Stimulated activated CD8-positive, alpha-beta memory T cell treated with anti-CD3 and anti-CD28 coated beads, Interleukin-4, amount 100 ng/mL, for 1 hour (primary cell): ENCODE measurements at places on chromosomes 5 and 9.

DNA sequence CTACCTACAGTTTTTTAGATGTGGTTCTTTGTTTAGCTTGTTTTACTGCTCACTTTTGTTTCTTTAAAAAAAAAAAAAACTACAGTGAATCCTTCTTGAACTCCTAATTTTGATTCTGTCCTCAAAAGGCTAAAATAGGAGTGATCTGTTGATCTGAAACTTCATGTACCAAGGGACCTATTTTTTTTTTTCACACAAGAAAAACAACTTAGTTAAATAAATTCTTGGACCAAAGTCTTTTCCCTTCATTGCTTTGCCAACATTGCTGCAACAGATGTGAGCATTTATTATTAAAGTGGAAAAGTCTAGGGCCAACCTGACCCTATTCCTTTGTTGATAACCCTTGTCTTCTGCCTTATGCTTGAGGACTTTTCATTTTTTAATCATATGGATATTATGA lies 236.8 kb downstream of the ARHGEF28 start:
- no peak for DNase-seq

DNA sequence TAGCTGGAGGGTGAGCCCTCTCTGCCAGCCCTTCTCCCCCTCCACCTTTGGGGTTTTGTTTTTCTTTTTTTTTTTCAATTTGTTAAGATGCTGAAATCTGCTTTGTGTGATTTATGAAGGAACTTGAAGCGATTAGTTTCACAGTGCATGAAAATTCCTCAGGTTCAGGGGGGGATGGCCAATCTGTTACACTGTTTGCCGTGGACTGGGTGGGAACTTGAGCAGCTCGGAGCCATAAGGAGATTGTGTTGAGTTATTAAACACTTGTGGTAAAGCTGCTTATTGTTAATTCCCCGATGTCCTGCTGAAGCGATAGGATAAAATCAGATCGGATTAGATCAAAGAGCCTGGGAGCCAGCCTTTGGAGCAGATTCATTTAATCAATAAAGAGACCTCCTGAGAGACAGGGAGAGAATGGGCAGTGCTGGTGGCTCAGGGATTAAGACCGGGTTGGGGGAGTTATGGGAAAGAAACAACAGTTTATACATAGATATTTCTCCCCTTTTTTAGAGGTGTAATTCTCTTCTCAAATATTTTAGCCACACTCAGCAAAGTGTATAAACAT lies 105.8 kb upstream of the SPATA31D4 start:
- DNase-seq, result no peak

DNA sequence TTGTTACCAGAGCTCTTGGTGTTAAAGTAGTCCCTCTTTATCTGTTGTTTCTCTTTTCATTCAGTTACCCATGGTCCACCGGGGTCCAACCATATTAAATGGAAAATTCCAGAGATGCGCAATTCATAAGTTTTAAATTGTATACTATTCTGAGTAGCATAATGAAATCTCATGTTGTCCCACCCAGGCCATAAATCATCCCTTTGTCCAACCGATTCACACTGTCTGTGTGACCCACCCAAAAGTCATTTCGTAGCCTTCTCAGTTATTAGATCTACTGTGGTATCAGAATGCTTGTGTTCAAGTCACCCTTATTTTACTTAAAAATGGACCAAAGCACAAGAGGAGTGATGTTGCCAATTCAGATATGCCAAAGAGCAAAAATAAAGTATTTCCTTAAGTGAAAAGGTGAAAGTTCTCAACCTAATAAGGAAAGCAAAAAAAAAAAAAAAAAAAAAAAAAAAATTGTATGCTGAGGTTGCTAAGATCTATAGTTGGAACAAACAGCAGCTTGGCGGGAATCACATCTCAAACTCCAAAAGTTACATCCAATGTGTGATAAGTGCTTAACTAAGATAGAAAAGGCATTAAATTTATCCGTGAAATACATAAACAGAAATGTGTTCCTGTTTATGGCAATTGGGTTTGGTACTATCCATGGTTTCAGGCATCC lies 106.8 kb upstream of the GPBP1 start:
- no peak for DNase-seq

DNA sequence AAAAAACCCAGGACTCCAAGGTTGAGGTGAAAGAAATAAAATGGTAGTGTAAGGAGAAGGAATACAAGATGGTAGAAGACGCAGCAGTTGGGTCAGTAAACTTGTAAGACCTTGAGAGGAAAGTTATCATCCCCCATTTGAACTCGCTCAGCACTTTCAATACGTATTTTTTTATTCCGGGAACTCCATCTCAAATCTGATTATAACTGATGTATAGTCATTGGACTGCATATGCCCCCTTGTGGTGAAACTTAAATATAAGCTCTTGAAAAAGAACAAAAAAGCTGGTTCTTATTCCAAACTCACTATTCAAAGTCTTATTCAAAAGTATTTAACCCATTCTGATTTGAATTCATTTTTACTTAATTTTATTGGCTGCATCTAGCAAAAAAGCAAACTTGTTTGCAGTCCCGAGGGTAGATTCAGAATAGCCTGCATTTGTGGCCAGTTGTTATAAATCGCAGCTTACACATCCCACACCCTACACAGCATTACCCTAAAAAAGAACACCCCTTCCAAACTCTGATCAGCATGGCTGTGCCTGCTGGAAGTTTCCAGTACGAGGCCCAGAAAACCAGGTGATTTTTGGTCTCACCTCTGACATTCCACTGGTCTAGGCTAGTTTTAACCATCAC lies 118.0 kb downstream of the ESM1 start:
- DNase-seq, result no peak

GRCh38 chr5:135567661-135568060 lies 11.1 kb downstream of the CXCL14 start:
- DNase-seq, result no peak

GRCh38 chr5:91366551-91366950 lies 16.6 kb downstream of the ARRDC3 start:
- DNase-seq, result no peak

DNA sequence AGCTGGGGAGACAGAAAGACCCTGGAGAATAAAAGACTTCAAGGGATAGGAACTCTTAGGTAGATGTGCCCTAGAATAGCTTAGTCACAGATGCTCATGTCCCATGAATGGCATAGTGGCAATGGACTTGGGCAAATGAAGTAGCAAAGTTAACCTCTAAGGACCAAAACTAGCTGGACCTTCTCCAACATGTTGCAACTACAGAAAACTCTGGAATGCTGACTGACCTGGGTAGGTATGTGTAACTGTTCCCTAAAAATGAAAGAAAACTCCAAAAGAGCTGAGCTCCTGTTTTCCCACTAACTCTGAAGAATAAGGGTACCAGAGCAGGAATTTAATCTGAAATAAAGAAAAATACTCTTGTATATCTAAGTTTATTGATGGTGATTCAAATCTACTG lies 12.5 kb upstream of the LPAR1 start:
- no peak for DNase-seq

DNA sequence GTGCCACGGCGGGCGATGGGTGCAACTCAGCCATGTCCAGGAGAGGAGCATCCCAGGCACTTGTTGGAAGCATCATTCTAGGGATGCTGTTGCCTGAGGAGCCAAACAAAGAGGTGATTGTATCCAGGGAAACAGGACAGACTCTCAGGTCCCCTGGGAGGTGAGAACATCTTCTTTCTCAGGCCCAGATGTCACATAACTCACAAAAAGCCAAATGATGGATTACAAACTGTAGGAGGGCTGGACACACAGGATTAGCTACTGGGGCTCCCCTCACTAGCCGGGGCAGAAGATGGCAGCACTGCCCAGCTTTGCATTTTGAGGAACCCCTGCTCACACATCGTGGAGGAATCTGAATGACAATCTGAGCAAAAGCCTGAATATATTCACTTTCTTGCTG lies 64.7 kb upstream of the NFIL3 start:
- DNase-seq, result no peak

DNA sequence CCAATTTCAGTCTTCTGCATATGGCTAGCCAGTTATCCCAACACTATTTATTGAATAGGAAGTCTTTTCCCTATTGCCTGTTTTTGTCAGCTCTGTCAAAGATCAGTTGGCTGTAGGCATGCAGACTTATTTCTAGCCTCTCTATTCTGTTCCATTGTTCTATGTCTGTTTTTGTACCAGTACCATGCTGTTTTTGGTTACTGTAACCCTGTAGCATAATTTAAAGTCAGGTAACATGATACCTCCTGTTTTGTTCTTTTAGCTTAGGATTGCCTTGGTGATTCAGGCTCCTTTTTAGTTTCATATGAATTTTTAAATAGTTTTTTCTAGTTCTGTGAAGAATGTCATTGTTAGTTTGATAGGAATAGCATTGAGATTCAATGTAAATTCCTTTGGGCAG lies 104.9 kb upstream of the SLCO6A1 start:
- DNase-seq, result no peak

DNA sequence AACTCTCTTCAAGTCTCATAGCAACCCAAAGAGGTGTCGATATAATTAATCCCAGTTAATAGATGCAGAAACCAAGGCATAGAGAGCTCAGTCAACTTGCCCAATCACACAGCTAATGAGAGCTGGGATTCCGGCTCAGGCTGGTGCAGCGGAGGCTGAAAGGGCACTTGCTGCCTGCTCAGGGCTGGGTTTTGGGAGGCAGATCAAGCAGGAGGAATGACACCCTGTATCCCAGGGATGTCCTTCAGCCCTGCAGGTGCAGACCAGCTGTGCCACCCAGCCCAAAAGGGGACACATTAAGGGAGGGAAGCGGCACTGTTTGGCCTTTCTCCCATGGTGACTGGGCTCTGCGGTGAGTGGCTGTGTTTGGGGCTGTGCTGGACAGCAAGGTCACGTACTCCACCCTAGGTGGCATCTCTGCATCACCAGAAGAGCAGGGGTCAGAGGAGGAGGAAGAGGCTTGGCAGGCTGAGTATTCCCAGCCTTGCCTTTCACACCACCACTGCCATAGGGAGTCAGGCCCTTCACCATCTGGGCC lies 124.1 kb downstream of the MVB12B start:
- no peak for DNase-seq

- no peak for DNase-seq
These were observed 286.0 kb downstream of the TRIM36 start for GRCh38 chr5:114883675-114884074.

GRCh38 chr9:81874931-81875330 lies 53.3 kb upstream of the SPATA31D4 start:
- DNase-seq, result no peak

DNA sequence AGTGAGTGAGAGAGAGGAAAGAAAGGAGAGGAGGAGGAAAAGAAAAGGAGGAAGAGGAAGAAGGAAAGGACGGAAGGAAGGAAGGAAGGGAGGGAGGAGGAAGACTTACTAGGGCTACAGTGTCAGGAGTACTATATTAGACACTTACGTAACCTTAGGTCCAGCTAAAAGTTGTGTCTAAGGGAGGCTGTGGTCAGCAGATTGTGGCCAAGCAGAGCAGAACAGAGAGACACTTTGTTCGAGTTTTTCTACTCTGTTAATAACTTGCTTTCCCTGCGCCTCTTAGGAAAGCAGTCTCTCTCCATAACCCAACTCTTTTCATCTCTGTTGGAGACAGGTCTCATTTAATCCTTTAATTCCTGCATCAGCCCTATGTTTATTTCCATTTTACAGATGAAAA lies 138.9 kb downstream of the KCNN2 start:
- DNase-seq, result no peak
